ENCODE measurements at places on chromosomes 12 and 14. TPM values are rescaled to one million over a fixed set of nuclear protein-coding genes. Genes with fewer than 3 reads are reported as not detected.
A peak's percentile ranks its signal among the peaks of the same experiment; 100 is the strongest.

Gene VRTN
- not detected for total RNA-seq

Gene DPF3
- 9.7 TPM for total RNA-seq

Gene CCDC177
- not detected for total RNA-seq

Gene OTX2
- total RNA-seq: not detected

DNA sequence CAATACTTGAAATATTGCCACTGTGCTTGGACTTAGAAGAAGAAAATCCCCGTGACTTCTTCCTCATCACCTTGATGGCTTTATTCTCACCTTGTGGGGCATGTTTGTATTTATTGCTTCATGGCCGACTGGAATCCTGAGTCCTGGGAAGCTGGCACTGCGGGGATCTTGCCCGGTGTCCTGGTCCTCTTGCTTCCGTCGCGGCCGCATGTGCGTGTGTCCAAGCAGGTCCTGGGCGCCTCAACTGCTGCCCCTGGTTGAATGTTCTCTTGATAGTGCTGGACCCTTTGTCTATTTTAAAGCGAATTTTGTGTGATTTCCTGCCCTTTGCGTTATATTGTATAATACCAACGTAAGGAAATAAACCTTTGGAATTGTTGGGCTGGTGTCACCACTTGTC is 6.3 kb upstream of the PUS1 start:
- DNase-seq: no peak

DNA sequence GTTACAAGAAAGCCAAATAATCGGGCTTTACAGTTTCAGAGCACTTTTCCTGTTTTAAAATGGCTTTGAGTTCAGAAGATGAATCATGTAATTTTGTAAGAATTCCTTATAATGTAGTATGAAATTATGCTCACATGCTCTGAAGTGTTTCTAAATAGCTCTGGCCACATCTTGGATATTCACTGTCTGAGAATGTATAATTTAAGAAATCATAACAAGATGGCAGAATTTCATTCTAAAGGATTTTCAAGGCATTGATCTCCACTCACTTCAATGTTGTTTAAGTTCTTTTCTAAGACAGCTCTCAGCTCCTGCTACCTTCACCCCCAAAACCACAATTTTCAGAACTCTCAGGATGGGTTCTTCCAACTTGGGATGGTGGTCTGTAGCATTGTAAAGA is 180.1 kb downstream of the DACT1 start:
- no peak for DNase-seq

DNA sequence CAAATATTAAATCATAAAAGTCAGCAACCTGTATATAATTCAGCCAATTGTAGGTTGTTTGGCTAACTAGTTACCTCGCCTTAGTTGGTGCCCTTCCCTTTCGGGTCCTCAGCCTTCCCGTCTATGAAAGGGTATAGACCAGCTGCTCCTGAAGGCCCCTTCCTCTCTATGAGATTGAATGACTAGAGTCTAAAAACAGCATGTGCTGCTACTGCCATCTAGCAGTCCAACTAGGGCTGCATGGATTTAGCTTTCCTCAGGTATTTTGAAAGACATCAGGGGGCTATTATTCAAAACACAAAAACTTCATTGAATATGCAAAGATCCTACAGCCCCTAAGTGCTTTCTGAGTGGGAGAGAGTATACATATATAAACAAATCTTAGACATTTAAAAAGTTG is 37.0 kb upstream of the TMEM263 start:
- DNase-seq: no peak

DNA sequence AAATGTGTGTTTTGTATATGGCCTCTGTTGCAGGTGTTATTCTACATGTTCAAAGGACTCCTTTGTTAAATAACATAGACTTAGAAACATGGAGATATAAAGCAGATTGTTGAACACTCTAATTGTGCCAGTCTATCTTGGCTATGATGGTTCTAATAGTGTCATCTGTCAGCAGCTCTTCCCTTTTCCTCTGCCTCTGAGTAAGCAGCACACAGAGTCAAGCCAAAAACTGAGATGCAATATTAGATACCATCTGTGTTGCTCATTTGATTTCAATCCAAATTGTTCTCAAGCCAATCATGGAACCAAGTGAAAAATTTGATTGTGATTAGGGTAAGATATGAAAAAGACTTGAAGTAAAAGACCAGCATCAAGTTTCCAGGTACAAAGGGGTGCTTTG is 871.1 kb upstream of the MGAT4C start:
- no peak for DNase-seq

GRCh38 chr12:108507971-108508642 is 7.0 kb upstream of the FICD start:
- DNase-seq: no peak

DNA sequence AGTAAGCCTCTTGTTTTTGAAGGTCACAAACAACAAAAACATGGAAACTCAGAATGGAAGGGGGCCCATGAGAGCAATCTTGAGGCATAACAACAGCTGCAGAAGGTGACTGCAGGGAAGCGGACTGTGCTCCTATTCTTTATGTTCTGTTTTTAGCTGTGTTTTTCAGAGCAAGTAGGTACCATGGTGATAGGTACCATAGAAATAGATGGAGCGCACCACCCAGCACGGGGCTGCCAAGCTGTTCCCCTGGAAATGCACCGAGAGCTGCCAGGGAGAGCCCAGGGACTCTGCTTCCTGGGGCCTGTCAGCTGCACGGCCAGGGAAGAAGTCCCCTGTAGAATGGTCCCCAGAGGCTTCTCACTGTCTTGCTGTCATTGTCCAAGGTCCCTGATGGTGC is 32.8 kb downstream of the DGLUCY start:
- no peak for DNase-seq

GRCh38 chr12:99658671-99659349 is 11.3 kb downstream of the GARIN6 start:
- no peak for DNase-seq

DNA sequence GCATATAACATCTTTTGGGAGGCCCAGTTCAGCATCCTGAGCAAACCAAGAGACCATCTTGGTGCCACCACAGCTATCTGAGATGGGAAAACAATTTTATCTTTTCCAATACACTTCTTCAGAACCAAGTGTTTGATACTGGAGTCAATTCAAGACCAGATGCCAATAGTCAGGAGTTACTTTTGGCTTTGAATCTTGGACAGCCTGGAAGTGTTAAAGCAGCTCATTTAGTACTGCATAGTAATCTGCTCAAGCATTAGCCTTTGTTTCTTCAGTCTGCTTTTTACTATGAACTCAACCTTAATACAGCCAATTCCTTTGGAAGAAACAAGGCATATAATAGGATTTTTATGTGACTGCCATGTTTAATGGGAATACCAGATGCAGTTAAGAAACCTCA is 81.9 kb upstream of the TSPAN8 start:
- no peak for DNase-seq

DNA sequence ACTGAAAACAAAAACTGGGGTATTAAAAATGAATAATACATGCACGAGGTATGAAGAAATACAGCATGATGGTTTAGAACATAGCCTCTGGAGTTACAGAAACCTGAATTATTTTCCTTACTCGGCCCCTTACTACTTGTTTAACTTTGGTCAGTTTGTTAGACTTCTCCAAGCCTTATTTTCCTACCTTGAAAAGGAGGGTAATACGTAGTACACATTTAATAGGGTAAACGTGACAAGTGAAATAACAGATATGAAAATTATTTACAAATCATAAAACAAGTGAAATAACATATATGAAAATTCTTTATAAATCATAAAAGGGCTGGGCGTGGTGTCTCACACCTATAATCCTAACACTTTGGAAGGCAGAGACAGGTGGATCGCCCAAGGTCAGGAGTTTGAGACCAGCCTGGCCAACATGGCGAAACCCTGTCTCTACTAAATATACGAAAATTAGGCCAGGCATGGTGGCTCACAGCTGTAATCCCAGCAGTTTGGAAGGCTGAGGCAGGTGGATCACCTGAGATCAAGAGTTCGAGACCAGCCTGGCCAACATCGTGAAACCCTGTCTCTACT is 11.4 kb upstream of the PKP2 start:
- peak; percentile 35 for DNase-seq

- DNase-seq: no peak
Measured at GRCh38 chr12:89861086-89861485, 152.4 kb upstream of the ATP2B1 start.

Data from left colon (tissue), 2 donors.